ENCODE measurements at places on chromosomes 1 and 21.

DNA sequence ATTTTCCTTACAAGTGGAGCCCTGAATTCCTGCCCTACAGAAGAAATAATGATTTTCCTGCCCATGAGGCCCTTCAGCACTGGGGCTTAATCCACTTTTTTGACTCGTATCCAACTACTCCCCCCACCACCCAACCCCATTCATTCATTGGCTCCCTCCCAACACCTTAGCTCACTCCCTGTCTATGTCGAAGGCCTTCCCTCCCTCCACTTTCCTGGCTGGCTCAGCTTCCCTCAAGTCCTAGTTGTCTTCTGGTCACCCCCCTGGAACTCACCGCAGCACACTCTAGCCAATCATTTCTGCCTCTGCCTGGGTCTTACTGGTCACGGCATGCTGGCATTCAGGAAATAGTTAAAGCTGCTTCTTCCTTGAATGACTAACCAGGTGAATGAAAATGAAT is 118.9 kb downstream of the PGBD5 start:
- no peak for DNase-seq

DNA sequence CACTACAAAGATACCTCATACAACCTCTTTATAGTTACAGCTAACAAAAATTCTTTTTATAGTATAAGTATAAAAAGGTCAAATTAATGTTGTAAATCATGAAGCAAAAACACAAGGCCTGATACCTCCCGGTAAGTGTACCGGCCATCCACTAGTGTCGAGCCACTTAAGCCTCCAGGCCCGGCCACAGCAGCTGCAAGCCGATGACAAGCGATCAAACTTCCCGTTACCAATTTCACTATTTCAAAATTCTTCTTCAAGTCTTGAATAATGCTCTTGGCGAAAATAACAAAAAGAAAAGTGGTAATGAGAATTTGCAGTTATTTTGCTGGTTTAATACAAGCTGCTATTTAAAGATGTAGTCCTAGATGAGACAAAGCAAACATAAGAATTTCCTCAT is 67.6 kb downstream of the USP24 start:
- no peak for DNase-seq

DNA sequence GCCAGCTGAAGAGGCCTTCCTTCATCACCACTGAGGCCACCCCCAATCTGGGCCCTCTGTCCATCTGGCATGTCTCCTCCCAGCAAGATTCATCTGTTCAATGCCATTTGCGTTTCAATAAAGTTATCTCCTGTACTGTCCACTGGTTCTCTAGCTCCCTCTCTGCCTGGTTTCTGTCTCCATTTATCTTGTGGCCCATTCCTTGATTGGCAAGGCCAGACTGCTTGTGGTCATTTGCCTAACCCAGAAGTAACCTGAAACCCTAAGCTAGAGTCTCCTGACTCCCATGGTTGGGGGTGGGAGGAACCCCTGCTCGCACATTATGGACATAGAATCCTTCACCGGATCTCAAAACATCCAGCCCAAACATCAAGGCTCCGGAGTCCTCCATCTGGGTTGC is 2.1 kb upstream of the IPO9 start:
- no peak for DNase-seq

- no peak for DNase-seq
Observed at GRCh38 chr1:112735752-112736151, 20.6 kb upstream of the PPM1J start.

DNA sequence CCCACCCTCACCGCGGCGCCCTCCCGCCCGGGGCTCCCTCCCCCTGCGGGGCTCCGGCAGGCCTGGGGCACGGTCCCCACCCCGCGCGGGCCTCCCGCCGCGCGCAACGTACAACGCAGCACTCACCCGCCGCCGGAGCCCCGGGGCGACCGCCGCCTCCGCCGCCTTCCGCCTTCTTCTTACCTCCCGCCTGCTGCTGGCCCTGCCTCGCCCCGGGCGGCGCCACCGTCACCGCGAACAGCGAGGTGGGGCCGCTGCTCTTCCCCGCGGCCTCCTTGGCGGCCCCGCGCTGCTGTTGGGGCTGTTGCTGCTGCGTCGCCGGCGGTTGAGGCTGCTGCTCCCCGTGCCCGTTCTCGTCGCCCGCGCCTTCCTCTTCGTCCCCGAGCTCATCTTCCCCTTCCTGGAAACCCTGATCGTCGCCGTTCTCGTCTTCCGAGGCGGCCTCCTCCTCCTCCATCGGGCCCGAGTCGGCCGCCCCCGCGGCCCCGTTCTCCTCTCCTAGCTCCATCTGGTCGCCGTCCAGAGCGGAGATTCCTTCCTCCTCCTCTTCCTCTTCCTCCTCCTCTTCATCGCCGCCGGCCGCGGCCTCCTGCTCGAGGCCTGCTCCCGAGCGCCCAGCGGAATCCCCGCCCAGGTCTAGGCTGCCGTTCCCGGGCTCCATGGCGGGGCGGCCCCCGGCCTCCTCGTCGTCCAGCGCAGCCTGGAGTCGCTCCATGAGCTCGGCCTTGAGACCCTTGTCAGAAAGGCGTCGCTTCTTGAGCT is 671 bp downstream of the HNRNPU start:
- peak; percentile 45 for DNase-seq

DNA sequence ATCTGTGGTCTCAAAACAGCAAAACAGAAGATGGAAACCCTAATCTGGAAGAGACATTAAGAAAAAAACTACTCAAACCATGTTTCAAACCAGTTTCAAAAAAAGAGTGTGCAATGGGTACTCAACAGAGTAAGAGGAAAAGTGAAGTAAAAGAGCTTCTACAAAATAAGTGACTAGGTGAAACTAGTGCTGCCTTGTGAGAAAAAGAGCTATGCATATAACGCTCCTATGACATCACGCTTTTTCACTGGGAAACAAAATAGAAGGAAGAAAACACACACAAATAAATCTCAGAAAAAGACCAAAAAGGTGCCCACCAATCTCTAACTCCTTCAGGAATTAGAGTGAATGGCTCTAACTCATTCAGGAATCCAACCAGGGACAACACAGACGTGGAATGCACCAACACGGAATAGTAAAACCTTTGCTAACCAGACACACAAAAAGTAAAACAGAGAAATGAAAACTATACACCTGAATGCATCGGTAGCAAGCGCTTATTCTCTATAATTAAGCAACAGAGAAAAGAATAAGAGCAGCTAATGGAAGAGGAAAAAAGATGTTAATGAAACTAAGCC is 1.3 kb downstream of the FOXJ3 start:
- no peak for DNase-seq

GRCh38 chr1:231241750-231242149 is 738 bp downstream of the GNPAT start:
- DNase-seq: no peak

GRCh38 chr1:66951513-66951912 is 26.7 kb downstream of the MIER1 start:
- no peak for DNase-seq

GRCh38 chr1:108893141-108893530 is 16.4 kb downstream of the GPSM2 start:
- DNase-seq: no peak

GRCh38 chr1:25197982-25198662 is 34.2 kb downstream of the SYF2 start:
- DNase-seq: no peak

GRCh38 chr1:39153684-39154083 is 50.8 kb upstream of the MACF1 start:
- no peak for DNase-seq

DNA sequence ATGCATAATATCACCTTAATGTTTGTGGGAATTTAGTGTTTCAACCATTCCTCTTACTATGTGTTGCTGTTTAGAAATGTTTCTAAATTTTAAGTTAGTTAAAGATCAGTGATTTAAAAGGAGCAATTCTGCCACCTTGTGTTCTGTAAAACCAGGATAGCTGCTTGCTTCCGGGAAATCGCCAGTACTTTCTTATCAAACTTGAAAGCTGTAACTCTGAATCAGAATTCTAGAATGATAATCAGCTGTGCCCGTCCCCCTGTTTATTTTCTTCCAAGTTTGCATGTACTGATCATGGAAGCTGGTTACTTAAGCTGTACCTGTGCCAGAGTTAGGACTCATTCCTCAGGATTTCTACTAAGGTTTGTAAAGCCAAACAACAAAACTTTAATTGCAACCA is 656.4 kb downstream of the LTN1 start:
- no peak for DNase-seq

- DNase-seq: no peak
Observed at GRCh38 chr1:178513278-178513983, 522 bp downstream of the TEX35 start.

GRCh38 chr1:96698342-96698983 is 23.1 kb upstream of the PTBP2 start:
- DNase-seq: no peak

DNA sequence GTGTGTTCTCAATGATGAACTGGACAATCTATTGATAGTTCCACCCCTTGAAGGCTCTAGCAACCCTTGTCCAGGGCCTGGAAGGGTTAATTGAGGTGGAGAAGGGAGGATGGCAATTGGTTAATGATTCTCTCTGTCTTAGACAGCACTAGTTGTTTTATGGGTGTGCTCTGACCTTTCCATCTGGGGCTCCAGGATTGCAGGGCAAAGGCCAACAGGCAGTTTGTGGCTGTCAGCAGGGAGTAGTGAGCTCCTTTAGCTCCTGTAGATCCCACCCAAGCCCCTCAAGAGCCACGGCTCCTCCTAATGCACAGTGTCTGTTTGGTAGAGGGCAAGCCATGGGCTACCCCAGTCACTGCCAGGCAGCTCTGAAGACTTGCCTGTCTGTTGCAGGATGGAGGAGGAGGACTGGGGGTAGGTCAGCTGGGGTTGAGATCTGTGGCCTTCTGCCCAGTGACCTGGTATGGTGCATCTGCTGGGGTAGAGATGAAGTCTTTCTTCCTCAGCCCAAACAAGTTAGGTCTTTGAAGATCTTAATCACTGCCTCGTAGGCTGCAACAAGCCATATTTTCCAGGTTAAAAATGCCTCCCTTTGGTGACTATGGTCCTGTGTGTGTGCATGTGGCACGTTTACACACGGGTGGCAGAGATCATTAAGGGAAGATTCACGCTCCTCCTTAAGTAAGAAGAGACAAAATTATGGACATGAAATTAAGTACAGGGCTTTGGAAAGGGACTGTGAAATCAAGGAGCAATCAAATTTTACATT is 7.7 kb downstream of the MROH7 start:
- no peak for DNase-seq

DNA sequence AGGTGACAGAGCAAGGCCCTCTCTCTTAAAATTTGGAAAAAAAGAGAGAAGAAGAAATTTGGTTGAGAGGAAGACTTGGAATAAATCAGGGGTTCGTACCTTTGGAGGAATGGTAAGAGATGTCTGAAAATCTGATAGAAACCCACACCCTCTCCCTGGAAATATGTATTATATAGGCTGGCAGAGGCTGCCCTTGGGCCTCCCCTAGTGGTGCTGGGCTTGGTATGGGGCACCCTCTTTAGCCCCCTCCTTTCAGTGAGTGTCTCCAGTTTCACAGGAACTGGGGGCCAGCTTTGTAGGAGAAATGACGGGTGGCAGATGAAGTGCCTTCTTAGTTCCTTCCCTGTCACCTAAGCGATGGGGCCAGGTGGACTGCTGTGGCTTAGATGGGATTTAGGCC is 82.9 kb upstream of the SLC2A1 start:
- no peak for DNase-seq

GRCh38 chr1:32539584-32540571 is 651 bp downstream of the ZBTB8A start:
- DNase-seq: peak; percentile 16

DNA sequence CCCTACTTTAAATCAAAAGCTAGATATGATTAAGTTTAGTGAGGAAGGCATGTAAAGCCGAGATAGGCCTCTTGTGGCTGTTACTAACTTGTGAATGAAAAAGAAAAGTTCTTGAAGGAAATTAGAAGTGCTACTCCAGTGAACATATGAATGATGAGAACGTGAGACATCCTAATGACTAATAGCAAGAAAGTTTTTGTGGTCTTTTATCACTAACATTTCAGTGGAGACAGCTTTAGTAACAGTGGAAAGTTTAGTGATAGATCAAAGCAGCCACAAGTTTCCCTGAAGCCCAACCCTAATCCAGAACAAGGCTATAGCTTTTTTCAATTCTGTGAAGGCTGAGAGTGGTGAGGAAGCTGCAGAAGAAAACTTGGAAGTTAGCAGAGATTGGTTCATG is 73.6 kb upstream of the LRRC8B start:
- no peak for DNase-seq

DNA sequence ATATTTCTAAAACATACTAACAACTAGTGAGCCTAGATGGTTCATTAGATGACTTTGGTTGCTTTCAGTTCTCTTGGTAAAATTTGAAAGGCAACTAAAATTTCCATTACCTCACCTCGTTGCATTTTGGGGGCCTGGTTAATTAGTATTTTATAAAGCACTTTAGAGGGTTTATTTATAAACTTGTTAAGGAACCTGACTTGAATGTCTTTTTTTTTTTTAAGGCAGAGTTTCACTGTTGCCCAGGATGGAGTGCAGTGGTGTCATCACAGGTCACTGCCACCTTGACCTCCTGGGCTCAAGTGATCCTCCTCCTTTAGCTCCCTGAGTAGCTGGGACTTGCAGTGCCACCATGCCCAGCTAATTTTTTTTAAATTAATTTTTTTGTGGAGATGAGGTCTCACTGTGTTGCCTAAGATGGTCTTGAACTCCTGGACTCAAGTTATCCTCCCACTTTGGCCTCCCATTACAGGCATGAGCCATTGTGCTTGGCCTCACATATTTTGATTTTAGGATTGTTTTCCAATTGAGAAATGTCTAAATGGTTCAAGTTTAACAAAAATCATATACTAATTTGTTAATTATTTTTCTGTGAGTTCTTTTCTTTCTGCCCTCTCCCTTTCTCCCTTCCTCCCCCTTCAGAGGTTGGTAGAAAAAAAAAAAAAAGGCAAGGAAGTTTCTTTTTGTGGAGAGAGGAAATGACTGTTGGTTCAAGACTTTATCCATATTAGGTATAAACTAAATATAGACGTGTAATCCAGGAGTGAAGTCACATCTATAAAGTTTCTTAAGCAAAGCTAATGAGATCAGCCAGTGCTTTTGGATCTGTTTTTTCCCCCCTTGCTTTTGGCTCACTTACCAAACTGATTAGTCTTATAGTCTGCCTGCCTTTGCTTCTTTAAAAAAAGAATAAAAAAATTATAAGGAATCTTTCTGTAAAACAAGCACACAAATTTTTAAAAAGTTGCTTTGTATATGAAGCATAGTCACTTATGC is 24.7 kb downstream of the CLIC4 start:
- no peak for DNase-seq

- DNase-seq: no peak
Observed at GRCh38 chr21:16075649-16076282, 346.0 kb downstream of the USP25 start.

All from activated CD8-positive, alpha-beta memory T cell treated with anti-CD3 and anti-CD28 coated beads, Interleukin-2, amount 50 U/mL, for 4 hours (primary cell).